Tibial nerve (tissue), 4 donors: ENCODE measurements at places on chromosomes 6 and 20. TPM values are rescaled to one million over a fixed set of nuclear protein-coding genes. Genes with fewer than 3 reads are reported as not detected.

Gene KAT14
- 12.9 TPM for total RNA-seq

Gene SPDEF
- total RNA-seq = not detected

Gene TUBB2B
- total RNA-seq = 13.7 TPM

Gene SMOC2
- 136 TPM for total RNA-seq

Gene DDO
- 2.1 TPM for total RNA-seq

- DNase-seq = no peak
Measured at GRCh38 chr6:170129691-170130171, 161.1 kb downstream of the DLL1 start.

GRCh38 chr6:75300531-75300855 lies 15.9 kb upstream of the TMEM30A start:
- DNase-seq = no peak

- DNase-seq = no peak
Measured at GRCh38 chr6:43075670-43076463, at the start of gene PTK7. Gene PTK7 (plus strand): TSS chr6:43076314. CDS start chr6:43076489, 175 bp downstream.

DNA sequence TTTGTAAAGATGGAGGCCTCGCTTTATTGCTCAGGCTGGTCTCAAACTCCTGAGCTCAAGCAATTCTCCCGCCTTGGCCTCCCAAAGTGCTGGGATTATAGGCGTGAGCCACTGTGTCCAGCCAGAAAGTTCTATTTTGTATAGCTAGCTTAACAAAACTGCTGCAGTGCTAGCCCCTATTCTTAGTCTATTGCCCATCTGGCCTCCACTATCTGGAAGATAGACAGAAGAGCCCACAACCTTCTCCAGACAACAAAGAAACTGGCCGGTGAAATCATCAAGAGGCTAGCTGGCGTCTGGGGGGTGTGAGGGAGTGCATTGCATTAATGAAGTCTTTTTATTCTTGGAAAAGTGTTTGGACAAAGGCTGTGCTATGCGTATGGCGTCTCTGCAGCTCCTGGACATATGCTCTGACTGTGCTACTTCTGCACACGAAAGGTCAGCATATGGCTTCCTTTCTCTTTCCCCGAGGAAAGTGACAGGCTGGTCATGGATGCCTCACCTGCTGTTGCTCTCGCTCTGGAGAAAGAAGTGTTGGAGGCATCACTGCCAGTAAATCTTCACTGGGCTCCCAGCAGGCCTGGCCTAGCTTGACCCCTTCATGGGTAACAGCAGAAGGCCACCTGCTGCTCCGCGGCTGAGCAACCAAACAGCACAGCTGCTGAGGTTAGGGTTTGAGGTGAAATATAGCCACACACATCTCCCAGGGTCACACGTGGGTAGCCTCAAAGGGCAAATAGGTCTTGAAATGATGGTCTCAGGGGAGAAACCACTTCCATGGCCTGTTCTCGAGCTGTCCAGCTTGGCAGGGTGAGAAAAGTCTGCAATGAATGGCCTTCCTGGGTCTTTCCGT lies 95.1 kb upstream of the IYD start:
- DNase-seq = no peak

- DNase-seq = no peak
Measured at GRCh38 chr6:134247231-134247833, 70.6 kb downstream of the SGK1 start.

GRCh38 chr6:18654821-18655220 lies 267.7 kb downstream of the RNF144B start:
- no peak for DNase-seq

GRCh38 chr20:11976966-11977365 lies 59.3 kb downstream of the BTBD3 start:
- DNase-seq = no peak

DNA sequence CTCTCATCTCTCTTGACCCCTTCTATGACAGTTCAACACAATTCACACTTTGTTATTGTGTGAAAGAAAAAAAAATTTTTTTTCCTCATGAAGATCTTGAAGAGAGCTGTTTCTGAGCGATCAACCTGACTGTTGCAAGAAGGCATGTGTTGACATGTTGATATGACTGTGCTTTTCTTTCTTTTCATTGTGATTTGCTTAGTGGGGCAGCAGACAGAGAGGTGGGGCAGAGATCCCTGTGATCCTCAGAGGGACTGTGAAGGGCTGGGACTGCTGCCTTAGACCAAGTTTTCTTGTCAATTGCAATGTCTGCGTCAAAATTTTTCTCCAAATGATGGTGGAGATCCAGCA lies 70.8 kb upstream of the IYD start:
- DNase-seq = no peak

DNA sequence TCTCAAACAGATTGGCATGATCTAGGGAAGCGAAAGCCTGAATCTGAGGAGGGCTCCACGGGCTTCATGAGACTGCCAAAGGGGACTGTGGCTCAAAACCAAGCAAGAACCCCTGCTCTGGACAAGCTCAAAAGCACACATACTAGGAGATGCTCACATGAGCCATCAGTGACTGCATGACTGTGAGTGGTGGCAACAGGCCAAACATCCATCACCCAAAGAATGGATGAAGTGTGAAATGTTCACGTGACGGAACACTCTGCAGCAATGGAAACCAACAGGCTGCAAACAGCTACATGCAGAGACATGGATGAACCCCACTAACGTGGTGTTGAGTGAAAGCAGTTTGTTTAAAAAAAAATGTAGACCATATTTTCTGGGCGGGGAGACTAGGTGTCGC lies 136.3 kb downstream of the PREX1 start:
- no peak for DNase-seq

DNA sequence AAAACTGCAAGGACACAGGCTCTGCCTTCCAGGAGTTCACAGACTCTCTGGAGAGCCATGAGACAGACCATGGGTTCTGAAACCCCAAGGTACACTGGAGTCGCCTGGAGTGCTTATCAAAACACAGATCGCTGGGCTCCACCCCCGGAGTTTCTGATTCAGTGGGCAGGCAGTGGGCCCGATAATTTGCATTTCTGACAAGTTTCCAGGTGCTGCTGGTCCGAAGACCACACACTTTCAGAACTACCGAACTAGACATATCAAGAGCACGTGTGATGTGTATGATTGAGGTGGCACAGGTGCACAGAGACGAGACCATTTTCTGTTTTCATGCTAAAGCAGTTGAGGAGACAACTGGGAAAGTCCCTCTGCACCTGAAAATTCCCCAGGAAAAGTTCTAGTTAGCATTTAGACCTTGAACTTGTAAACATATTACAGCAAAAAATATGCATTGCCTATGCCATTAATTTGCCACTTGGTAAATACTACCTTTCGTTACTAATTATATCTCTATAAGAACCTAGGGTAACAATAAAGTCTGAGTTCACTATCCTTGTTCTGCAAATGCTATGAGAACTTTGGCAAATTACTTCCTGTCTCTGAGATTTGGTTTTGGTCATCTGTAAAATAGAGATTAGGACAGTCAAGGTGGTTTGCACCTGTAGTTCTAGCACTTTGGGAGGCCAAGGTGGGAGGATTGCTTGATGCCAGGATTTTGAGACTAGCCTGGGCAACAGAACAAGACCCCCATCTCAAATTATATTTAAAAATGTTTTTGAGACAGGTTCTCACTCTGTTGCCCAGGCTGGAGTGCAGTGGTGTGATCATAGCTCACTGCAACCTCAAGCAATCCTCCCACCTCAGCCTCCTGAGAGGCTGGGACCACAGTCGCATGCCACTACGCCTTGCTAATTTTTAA lies 14.3 kb upstream of the PIM1 start:
- no peak for DNase-seq

DNA sequence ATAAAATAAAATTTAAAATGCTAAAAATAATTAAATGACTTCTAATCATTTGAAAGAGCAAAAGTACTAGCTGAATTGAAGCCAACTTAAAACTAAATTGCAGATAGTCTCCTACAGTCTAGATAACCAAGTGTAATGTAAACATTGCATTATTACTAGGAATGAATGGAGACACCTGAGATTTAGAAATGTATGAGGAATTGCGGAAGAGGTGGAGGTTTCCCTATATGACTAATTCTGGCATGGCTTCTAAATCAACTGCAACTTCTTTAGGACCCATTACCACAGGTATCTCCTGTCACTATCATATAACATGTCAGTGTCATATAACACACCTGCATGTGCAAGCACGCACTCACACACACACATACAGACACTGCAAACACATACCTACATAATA lies 13.2 kb upstream of the GPR6 start:
- DNase-seq = no peak

GRCh38 chr6:113313841-113314240 lies 543.3 kb upstream of the MARCKS start:
- no peak for DNase-seq

GRCh38 chr6:82646231-82646615 lies 282.6 kb downstream of the TPBG start:
- no peak for DNase-seq

GRCh38 chr20:8431538-8432434 lies 299.7 kb downstream of the PLCB1 start:
- DNase-seq = peak; percentile 21

DNA sequence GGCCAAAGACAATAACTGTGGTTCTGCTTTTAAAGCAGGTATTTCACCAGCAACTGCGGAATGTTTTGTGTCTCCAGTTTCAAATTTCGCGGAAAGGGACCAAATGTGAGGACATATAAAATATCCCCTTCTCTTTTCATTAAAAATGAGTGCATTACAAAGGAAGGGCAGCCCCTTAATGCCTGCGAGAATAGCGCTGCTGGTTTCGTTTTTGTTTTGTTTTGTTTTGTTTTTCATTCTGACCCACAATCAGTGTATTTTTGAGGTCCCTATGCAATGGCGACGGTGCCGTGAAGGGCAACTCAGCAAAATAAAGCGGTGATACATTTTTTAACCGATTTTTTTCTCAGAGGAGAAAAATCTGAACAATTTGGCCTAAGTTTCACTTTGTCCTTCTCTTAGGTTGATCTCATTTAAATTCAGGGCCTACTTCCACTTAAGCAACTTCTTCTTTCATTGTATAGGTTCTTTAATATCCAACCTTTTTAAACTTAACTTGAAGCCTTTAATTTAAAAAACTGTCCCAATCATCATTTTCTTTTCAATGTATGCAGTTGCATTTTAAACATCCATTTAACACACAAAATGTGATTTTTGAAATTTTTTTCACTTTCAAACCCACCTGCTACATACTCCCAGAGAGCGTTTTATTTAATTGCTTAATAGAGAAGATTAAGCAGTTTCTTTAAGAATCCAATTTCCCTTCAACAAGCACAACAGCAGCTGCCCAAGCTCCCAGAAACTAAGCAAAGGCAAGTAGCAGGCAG lies 2.9 kb upstream of the HIVEP2 start:
- no peak for DNase-seq

GRCh38 chr6:12233693-12234571 lies 56.2 kb upstream of the EDN1 start:
- DNase-seq = no peak

GRCh38 chr6:54730767-54731630 lies 115.6 kb upstream of the FAM83B start:
- DNase-seq = no peak

DNA sequence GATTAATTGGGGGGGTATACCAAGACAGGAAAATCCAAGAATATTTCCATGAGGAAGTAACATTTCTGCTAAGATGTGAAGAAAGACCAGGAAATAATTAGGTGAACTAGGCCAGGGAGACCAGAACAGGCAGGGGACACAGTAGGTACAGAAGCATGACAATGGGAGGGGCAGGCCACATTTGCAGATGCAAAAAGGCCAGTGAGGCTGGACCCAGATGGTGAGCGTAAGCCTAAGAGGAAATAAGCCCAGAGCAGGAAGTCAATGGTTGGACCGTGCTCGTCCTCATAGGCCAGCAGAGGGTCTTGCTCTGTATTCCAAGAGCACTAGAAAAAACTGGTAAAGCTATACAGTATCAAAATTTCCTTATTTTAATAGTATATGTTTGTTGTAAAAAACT lies 9.4 kb downstream of the CEP162 start:
- no peak for DNase-seq

- no peak for DNase-seq
Measured at GRCh38 chr20:49811825-49812506, 662 bp upstream of the SLC9A8 start.

GRCh38 chr6:53481323-53481722 lies 63.6 kb downstream of the GCLC start:
- DNase-seq = no peak
